ENCODE measurements at places on chromosomes 16 and 17.

DNA sequence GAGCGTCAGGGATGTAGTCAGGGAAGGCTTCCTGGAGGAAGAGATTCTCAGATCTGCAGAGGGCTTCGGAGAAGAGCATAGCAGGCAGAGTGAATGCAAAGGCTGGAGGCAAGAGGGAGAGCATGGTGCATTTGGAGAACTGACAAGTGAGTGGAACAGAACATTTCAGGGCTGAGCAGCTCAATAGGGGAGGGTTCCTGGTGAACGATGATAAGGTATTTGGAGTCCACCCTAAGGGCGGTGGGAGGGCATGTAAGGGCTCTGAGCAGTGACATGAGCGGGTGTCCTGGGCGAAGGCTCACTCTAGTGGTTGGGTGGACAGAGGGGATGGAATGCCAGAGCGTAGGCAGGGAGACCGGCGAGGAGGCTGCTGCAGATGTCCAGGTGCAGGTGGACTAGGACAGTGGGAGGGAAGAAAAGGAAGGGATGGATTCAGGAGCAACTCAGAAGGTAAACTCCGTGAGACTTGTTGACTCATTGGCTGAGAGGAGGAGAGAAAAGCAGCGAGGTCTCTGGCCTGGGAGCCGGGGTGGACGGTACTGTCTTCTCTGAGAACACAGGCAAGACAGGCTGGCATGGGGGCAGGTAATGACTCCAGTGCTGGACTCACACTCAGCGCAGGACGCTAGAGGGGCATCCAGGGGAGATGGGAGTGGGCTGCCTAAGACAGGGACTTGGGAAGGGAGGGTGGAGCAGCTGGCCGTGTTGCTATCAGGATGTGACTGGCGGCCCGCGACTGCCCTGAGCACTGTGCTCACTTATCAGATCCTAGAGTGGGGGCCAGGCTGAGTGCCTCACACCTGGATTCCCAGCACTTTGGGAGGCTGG is 1.4 kb upstream of the PITPNA start:
- no peak for DNase-seq

DNA sequence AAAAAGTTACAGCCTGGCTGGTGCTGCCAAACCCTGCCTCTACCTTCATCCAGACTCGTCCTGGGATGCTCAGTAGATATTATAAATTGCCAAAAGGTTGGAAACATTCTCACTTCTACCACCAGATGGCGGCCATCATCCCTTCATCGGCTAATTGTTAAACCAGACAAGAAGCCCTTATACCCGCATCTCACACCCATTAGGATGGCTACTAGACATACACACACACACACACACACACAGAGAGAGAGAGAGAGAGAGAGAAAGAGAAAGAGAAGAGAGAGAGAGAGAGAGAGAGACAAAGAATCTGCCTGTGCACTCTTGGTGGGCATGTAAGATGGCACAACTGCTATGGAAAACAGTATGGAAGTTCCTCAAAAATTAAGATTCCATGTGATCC is 15.0 kb upstream of the SCIMP start:
- DNase-seq = peak; percentile 77

DNA sequence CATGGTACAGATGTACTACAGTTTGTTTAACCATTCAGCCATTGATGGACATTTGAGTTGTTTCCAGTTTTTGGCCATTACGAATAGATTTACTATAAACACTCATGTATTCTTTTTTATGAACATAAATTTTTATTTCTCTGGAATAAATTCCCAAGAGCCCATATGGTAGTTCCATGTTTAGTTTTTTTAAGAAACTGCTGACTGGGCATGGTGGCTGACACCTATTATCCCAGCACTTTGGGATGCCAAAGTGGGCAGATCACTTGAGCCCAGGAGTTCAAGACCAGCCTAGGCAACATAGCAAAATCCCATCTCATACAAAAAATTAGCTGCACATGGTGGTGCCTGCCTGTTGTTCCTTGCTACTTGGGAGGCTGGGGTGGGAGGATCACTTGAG is 30.3 kb downstream of the PRAC1 start:
- no peak for DNase-seq

- no peak for DNase-seq
Measured at GRCh38 chr17:58632324-58633314, 59.2 kb downstream of the TEX14 start.

DNA sequence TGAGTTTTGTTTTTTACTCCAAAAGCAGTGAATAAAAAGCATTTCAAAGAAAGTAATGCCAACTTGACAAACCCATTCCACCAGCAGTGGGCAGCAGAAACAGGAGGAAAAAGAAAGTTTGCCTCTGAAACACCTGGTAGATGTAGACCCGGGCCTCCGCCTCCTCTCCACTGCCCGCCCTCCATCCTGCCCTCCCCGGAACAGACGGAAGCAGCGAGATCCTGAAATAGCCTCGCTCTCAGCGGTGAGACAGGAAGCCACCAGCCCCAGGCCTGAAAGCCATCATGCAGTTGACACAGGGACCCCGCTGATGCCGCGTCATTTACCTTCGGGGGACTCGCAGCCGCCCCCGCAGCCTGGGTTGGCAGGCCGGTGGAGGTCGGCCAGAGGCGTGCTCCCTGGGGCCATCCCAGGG is 67.8 kb downstream of the C16orf78 start:
- DNase-seq = no peak

GRCh38 chr17:44210342-44211192 is 8.9 kb downstream of the UBTF start:
- DNase-seq = peak; percentile 85

DNA sequence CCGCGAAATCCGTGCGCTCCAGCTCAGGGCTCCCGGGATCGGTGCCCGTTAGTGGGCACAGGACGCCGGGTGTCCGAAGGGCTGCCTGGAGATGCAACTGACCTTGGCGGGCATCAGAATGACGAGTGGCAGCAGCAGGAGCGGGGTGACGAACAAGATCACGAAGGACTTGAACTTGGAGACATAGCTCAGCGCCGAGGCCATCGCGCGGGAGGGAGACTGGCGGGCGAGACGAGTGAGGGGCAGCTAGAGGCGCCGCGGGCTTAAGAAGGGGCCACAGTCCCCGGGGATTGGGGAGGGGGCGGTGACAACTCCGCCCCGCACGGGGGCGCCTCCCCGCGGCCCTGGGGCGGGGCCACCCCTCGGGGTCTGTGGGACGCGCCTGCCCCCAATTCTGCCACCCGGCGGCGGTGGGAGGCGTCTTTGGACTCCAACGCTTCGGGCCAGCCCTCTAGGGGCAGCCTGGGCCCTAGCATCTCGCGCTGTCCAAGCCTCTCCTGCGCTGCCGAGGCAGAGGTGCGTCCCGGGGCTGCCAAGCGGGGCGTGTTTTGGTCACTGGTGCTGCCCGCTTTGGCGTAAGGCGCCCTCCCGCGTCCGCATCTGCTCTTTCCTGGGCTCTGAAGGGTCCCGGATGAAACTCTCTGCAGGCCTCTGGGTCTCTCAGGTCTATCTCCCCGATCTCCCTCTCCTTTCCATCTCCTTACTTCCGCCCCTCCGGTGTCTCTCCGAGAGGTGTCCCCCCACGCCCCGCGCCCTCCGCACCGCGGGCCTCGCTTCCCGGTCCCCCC is at the start of gene SLC13A5:
Gene SLC13A5, minus strand, starts transcription at position 240 of the 788 bp plus-strand sequence. Its CDS starts 36 bp downstream, at position 204.
- peak; percentile 59 for DNase-seq

DNA sequence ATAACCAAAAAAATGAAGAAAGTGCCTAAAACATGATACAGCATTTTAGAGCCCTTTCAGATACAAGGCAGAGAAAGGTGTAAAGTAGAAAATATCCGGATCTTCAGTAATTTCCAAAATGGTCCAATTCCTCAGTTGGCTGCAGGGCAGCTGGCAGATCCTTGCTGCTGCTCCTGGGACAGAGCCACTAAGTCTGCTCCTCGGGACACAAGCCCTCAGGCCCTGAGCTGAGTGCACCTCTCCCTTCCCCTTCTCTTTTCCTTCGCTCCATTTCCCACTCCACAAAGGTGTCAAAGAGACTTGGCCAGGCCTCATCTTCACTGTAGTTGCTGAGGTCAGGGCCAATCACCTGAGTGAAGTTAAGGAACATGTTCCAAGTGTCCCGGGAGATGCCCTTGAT is 40.5 kb downstream of the DCUN1D3 start:
- no peak for DNase-seq

DNA sequence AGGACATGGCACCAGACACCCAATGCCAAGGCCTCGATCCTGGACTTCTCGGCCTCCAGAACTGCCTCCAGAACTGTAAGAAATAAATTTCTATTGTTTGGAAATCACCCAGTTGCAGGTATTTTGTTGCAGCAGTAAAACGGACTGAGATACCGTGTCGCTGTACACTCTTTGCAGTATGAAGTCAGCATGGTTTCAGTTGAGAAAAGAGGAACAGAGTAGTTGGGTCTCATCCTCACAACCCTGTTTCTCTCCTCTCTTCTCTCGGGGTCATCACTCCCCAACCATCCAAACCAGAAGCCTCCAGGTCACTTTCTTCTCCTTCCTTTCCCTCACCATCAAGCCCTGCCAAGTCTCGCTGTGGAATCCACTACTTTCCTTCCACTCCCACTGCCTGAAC is 77.8 kb downstream of the ADCY9 start:
- no peak for DNase-seq

DNA sequence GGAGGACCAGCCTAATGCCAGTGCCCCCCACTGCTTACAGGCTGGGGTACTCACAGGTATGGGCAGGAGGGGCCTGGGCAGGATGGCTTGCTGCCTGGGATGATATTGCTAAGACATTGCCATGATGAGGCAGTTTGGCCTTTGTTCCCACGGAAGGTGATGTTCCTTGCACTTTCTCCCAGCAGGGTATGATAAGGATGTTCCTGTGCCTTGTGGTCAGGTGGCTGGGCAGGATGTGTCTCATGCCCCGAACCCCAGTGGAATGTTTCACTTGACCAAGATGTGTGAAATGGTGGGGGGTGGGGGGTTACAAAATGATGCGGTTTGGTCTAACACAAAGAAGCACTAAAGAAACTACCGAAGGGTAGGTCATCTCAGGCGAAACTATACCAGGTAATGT is 337.8 kb upstream of the ZFHX3 start:
- no peak for DNase-seq

GRCh38 chr17:59547131-59547915 is 18.1 kb upstream of the DHX40 start:
- no peak for DNase-seq

- no peak for DNase-seq
Measured at GRCh38 chr16:19755268-19755667, 37.2 kb downstream of the IQCK start.

DNA sequence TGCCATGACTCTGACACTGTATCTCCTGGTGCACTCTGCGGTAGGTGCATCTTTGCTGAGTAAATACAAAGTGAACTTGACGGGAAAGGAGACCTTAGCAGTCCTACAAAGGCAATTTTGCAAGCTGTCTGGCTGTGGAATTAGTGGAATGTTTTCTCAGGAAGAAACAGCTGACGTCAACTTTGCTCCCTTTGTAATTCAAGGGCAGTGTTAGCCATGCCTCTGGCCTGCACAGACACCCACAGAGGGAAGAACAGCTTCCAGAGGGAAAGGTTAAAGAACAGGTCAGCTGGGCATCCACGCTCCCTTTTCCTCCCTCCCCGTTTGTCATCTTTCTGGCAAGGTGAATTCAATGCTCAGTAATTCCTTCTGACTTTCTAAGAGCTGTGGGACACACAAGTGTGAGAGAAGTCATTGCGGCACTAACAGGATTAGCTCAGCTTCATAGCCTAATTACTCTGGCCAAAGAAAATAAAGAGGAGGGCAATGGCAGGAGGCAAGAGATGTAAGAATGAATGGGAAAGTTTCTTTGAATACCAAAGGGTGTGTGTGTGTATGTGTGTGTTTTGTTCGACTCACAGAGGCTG is 476.9 kb upstream of the GOT2 start:
- DNase-seq = peak; percentile 94

- DNase-seq = no peak
Measured at GRCh38 chr17:18021372-18021771, 17.6 kb downstream of the ATPAF2 start.

DNA sequence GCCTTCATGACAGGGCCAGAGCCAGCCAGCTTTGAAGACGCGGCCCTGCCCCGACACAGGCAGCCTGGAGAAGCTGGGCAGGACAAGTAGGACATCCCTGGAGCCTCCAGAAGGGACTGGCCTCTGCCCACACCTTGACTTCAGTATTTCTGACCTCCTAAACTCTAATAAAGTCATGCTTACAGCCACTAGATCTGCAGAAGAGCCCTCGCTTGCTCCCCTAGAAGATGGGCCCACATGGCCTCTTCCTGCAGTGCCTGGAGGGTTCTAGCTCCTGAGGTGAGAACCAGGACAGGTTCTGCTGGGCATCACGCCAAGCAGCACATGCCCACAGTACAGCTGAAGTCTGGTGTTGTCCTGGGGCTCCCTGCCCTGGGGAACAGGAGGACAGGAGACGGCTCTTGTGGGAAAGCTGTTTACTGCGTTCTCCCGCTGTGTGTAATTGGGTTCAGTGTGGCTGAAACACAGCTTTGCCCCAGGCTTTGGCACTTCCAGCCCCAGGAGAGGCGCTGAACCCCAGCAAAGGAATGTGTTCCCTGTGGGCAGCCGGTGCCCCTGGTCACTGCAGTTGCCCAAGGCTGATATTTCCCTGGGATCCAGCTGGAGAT is 2.6 kb downstream of the APRT start:
- peak; percentile 54 for DNase-seq

- DNase-seq = no peak
Measured at GRCh38 chr17:10067446-10068143, 130.8 kb downstream of the GAS7 start.

GRCh38 chr17:30000001-30000754 is 58.7 kb downstream of the EFCAB5 start:
- DNase-seq = no peak

GRCh38 chr16:88510091-88510994 is 57.3 kb downstream of the ZFPM1 start:
- no peak for DNase-seq

DNA sequence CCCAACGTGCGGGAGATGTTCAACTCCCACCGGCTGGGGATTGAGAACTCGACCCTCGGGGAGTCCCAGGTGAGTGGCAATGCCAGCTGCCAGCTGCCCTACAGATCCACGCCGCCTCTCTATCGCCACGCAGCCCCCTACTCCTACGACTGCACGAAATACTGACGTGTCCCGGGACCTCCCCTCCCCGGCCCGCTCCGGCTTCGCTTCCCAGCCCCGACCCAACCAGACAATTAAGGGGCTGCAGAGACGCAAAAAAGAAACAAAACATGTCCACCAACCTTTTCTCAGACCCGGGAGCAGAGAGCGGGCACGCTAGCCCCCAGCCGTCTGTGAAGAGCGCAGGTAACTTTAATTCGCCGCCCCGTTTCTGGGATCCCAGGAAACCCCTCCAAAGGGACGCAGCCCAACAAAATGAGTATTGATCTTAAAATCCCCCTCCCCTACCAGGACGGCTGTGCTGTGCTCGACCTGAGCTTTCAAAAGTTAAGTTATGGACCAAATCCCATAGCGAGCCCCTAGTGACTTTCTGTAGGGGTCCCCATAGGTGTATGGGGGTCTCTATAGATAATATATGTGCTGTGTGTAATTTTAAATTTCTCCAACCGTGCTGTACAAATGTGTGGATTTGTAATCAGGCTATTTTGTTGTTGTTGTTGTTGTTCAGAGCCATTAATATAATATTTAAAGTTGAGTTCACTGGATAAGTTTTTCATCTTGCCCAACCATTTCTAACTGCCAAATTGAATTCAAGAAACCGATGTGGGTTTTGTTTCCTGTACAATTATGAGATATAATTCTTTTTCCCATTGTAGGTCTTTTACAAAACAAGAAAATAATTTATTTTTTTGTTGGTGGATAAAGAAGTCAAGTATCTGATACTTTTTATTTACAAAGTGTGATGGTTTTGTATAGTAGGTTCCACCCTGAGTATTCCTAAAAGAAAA is 2.3 kb downstream of the FOXC2 start:
- DNase-seq = no peak

GRCh38 chr17:32227910-32228309 is 37.7 kb upstream of the RHBDL3 start:
- no peak for DNase-seq
